ENCODE measurements at places on chromosomes 5 and 9.

GRCh38 chr5:15510092-15510491 lies 10.1 kb downstream of the FBXL7 start:
- no peak for DNase-seq

DNA sequence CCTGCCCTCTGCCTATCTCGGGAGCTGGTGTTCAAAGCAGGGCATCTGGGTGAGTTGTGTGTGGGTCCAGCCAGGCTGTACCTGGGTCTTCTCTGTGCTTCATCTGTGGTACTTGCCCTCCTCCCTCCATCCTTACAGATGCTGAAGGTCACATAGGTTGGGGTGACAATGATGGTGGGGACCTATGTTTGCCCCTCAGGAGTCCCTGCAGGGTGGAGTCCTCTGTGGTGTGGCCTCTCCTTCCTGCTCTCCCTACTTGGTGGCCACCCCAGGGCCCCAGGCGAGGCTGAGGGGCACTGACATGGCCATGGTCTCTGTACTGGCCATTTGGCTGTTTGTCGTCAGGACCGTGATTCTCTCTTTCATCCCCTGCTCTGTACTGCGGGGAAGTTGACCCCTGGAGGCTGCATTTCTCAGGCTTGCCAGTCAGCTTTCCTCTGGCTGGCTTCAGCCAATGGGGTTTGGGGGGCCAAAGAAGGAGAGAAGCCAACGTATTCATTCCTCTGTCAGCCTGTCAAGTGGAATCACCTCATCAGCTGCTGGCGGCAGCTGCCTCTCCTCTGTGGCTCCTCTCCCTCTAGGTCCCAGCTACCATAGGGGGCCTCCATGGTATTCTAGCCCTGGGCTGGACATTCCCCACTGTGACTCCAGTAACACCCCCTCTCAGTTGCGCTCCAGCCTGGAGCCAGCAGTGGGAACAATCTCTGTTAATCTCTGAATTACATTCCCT lies 4.6 kb downstream of the DCANP1 start:
- DNase-seq: no peak

DNA sequence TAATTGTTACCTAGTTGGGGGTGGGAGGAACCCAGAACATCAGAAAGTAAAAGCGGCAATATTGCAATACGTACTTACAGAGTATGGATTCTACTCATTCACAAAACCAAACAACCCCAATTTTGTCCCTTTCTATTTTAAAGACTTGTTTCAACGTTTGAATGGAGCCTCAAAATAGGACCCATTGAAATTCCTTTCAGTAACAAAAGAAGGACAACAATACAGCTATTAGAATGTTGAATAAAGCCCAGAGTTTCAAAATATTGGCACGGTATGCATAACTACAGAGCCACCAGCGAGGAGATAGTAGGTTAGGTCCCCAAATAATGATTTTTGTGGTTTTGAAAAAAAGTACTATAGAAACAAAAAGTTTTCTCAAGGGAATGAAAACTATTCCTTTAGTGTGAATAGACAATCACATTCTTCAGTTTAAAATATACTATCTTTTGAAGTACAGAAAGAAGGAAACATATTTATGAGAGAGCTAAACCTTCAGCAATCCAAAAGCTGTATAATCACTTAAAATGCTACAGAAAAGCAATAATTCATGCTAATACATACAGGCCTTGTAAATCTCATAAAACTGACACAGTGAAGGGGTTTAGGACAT lies 235.5 kb downstream of the RFX3 start:
- DNase-seq: no peak

DNA sequence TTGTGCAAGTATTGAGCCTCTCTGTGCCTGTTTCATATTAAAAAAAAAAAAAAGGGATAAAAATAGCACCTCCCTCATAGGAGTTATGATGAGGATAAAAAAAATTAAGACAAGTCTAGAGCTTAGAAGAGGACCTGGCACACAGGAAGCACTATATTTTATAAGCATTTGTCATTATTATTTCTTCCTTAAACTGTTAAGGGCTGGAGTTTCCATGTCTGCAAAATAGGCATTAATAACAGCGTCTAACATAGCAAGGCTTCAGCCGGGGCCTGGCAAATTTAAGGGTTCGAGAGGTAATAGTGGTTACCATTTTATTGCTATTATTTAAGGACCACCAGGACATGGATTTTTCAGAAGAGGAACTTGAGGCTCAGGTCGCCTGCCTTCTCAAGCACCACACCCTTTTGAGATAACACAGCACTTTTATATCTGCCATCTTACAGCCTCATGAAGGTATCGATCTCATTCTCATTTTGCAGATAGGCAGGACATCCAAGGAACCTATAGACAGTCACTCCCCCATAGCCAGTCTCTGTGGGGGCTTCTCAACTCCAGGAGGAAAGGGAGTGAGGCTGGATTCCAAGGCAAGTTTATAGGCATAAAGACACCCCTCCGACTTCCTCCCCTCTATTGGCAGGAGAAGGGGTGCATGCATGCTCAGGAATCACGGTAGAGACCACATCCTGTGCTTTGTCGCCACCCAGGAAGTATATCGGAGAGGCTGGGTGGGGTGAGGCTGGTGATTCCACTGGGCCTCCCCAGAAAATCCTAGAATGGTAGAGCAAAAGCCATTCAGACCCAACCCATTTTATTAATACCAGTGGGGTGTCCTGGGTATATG lies 2.4 kb downstream of the ANXA6 start:
- peak; percentile 24 for DNase-seq

- no peak for DNase-seq
These were observed 816.2 kb upstream of the GRAMD2B start for GRCh38 chr5:125607018-125607417.

GRCh38 chr5:168598639-168599038 lies 19.5 kb upstream of the PANK3 start:
- no peak for DNase-seq

DNA sequence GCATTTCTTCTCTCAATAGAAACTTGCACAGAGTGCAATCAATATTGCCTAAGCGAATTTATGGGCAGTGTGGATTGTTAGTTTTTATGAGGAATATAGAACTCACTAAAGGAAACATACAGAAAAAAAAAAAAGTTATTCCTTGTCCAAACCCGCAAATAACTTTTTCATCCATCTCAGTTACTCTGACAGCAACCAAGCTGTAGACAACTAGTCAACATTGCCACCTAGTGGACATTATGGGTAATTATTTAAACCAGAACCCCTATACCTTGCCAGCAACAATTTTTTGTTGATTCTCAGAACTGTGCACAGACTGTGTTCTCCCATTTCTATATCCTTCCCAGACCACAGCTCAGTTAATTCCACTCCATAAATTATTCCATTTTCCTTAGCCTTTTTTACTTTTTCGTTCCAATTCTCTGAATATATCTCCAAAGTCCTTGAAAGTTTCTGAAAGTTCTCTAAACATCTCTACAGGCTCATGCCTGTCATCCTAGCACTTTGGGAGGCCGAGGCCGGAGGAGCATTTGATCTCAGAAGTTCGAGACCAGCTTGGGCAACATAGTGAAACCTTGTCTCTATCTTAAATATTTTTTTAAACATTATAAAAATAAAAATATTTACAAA lies 2.6 kb upstream of the AFAP1L1 start:
- DNase-seq: no peak

- no peak for DNase-seq
These were observed 93.2 kb upstream of the ADAMTS16 start for GRCh38 chr5:5046680-5047502.

DNA sequence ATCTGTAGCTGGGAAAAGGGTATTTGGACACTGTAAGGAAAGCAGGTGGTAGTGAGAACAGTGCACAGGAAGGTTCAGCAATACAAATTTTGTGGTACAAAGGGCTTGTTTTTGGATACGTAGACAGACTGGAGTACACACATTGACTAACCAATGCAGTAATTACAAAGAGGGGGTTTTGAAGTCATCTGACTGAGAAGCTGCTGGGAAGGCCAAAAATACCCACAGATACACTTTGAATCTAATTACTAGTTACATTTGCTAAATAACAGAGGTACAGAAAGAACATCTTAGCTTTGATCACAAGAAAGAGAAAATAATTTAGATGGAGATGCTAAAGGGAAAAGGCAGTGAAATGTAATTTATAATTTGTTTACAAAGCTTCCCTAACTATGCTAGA lies 45.9 kb downstream of the PKD2L2 start:
- no peak for DNase-seq

DNA sequence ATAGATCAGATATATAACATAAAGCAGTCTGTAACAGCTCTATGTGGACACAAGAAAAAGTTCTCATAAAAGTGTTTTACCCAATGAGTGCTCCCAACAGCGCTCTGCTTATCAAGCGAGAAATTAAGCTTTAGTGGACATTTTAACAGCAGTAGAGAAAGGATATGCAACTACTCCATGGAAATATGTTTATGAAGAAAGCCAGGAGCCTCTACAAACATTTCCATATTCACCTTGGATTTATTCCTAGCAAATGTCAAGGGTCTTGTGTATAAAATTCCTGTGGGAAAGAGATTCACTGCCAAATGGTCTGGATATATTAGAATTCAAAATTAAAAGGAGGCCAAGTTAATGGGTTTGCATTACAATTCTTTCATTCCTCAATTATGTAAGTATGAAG lies 66.5 kb downstream of the DTWD2 start:
- DNase-seq: no peak

DNA sequence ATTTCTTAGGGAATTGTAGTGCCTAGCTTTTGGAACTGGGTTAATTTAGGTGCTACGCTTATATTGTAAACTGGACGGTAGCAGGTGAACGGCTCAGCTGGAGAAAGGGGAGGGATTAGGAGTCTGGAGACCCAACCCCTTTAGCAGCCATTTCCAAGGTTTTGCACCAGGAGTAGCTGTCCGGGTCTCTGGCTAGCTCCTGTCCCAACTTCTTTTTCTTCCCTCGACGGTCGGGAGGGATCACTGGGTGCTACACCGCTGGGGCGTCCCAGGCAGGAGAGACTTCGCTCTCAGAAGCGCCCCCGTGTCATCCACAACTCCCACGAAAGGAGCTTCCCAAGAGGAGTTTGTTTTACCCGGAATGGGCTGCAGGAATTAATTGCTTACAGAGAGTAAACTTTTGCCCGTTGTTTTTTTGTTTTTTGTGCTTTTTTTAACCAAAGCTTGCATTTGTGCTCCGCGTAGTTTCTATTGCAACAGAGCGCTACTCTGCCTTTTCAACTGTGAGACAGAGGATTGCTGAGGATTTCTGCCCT lies 1640.9 kb upstream of the C9orf72 start:
- DNase-seq: no peak

DNA sequence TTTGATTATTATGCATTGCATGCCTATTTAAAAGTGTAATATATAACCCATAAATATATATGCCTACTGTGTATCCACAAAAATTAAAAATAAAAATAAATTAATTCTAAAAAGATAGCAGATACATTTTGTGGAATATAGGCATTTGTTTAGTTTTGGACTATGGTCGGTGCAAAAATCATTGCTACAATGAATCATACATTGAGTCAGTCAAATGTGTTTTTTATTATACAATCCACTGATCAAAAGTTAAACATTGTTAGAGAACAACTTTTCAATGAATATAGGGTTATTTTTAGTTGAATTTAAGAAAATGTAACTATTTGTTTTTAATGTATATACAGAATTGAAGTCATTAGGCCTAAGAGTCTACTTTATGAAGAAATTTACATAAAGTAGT lies 885.9 kb downstream of the EFNA5 start:
- no peak for DNase-seq

GRCh38 chr9:130400870-130401269 lies 43.9 kb upstream of the ASS1 start:
- no peak for DNase-seq

GRCh38 chr9:113486327-113486726 lies 22.8 kb downstream of the RGS3 start:
- DNase-seq: no peak

DNA sequence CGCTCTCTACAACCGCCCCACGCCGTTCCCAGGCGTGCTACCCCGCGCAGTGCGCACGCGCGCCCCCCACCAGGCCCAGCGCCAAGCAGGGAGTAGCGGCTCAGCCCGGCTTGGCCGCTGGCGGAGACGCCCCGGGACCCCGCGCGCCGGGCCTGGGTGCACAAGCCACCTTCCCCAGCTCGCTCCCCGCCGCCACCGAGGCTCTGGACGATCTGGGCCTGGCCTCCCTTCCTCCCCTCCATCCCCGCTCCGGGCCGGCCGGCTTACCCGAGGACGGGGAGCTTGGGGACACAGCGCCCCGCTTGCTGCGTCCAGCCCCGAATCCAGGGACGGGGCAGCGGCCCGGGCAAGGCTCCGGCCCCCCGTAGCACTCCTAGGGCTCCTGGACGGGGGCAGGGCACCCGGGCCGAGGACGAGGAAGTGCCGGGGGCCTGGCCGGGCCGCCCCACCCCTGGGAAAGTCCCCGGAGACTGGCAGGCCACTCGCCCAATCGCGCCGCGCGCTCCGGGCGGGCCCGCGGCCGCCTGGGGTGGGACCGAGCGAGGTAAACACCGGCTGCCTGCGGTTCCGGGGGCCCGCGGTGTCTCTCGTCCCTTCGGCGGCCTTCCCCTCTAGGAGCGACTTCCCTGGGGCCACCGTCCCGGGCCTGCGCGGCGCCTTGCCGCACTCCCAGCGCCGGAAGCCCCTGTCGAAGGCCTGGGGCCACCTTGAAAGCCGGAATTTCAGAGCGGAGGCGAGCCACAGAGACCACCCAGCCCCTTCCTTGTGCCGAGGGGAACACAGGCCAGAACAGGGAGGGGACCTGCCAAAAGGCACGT lies at the start of gene TNIP1:
Gene TNIP1 (minus strand): TSS at position 422 of the 818 bp plus-strand sequence. CDS start 15,939 bp downstream, outside the sequence.
- DNase-seq: peak; percentile 84

- DNase-seq: no peak
These were observed 678 bp downstream of the SLC26A2 start for GRCh38 chr5:149961186-149961685.

- no peak for DNase-seq
These were observed 51.3 kb upstream of the FREM1 start for GRCh38 chr9:14961372-14962068.

- DNase-seq: no peak
These were observed 3.9 kb upstream of the ISCA1 start for GRCh38 chr9:86286278-86286677.

DNA sequence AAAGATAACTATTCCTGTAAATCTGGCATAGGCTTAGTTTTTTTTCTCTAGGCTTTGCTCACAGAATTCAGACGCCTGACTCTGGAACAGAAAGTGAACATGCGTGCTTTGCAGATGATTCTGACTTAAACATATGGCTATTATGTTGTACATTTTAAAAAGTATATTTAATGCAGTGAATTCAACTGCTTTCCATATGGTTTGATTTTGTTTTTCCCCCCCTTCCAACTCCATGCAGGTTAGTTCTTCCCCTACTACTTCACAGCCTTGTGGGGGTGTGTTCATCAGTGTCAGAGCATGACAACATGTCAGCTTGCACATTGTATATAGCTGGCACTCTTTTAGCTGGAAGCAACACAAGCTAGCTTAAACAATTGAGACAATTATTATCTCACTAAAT lies 226.8 kb downstream of the TMEM167A start:
- DNase-seq: no peak

GRCh38 chr9:36263683-36264082 lies 5.4 kb upstream of the GNE start:
- DNase-seq: no peak

DNA sequence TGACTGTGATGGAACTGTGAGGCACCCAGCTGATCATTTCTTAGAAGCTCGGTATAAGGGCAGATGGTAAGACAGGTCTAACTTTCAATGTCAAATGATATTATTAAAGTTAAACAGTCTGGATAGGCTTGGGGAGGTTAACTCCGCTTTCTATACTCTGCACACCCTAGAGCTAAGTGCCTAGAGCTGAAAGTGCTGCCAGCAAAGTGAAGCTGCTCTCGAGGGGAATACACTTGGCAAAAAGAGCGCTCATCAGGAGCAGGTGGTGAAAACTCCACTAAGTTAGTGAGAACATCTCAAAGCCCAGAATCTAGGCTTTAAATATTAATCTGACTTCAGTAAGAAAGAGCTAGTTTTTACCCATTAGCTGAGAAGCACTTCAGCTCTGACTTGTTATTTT lies 349.6 kb upstream of the SLC30A5 start:
- DNase-seq: no peak
